ENCODE measurements at places on chromosomes 4 and X. TPM values are rescaled to one million over a fixed set of nuclear protein-coding genes. Genes with fewer than 3 reads are reported as not detected.

HPGD gene
- total RNA-seq, result not detected

FAM199X gene
- 18.1 TPM for total RNA-seq

VEGFD gene
- total RNA-seq, result not detected

LRIT3 gene
- not detected for total RNA-seq

FRG2 gene
- not detected for total RNA-seq

FAM236A gene
- total RNA-seq, result not detected

TMPRSS11B gene
- total RNA-seq, result 1.4 TPM

ABLIM2 gene
- under 0.01 TPM for total RNA-seq

GLUD2 gene
- total RNA-seq, result 0.54 TPM

MAGEB2 gene
- total RNA-seq, result not detected

TCEAL5 gene
- total RNA-seq, result not detected

DGKK gene
- total RNA-seq, result not detected

CSAG1 gene
- not detected for total RNA-seq

VEGFC gene
- total RNA-seq, result 0.79 TPM

HS6ST2 gene
- not detected for total RNA-seq

GSX2 gene
- total RNA-seq, result not detected

UGT2B10 gene
- not detected for total RNA-seq

COL4A6 gene
- 84.8 TPM for total RNA-seq

PRKG2 gene
- total RNA-seq, result 0.39 TPM

CNGA1 gene
- total RNA-seq, result 0.11 TPM

RBM46 gene
- not detected for total RNA-seq

TMEM255A gene
- 0.33 TPM for total RNA-seq

BMP2K gene
- total RNA-seq, result 168 TPM

ODAPH gene
- 3.5 TPM for total RNA-seq

UGT2A1 gene
- total RNA-seq, result not detected

HEPH gene
- total RNA-seq, result under 0.01 TPM

CACNA1F gene
- not detected for total RNA-seq

CFAP99 gene
- total RNA-seq, result not detected

TEX13D gene
- not detected for total RNA-seq

DOK7 gene
- total RNA-seq, result not detected

MMRN1 gene
- not detected for total RNA-seq

ADH4 gene
- total RNA-seq, result not detected

OPN1MW gene
- total RNA-seq, result not detected

GJB1 gene
- not detected for total RNA-seq

PTPN13 gene
- 7.9 TPM for total RNA-seq

IL1RAPL2 gene
- 0.39 TPM for total RNA-seq

OFD1 gene
- total RNA-seq, result 12.1 TPM
